ENCODE measurements at places on chromosomes 5 and 9.
A peak's percentile ranks its signal among the peaks of the same experiment; 100 is the strongest.

GRCh38 chr9:136522314-136523237 is 23.3 kb downstream of the NOTCH1 start:
- DNase-seq, result no peak

- no peak for DNase-seq
These were observed 1.9 kb upstream of the IL13 start for GRCh38 chr5:132655821-132656773.

DNA sequence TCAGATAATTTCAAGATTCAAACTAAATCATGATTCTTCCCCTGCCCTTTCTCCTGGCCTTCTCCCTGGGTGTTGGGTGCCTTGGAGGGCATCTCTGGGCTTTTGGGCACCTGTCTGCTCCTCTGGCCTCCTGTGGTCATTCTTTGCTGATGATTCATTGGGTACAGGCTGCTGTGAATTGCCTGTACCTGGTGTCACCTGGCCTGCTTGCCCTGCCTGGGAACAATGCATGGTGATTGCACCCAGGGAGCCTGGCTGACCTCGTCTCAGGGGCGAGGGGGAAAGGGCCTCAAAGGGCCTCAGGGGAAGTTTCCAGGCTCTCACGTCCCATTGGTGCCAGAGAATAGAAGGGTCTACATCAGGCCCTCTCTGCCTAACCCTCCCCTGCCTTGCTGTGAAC is 20.1 kb upstream of the CKMT2 start:
- DNase-seq, result no peak

DNA sequence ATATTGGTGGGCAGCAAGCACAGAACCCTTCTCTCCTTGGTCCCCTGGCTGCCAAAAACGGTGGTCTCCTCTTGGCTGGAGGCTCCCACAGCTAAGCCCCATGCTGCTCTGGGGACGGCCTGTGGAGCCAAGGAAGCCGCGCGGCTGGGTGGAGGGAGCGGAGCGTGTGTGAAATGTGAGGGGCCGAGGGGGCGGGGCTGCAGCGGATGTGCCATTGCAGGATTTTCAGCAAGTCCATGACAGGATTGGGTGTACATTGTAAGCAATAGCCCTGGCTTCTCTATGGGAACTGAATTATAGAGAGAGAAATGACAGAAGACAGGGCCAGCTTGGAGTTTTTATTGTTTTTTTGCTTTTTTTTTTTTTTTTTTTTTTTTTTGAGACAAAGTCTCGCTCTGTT is 336.5 kb downstream of the DIRAS2 start:
- no peak for DNase-seq

DNA sequence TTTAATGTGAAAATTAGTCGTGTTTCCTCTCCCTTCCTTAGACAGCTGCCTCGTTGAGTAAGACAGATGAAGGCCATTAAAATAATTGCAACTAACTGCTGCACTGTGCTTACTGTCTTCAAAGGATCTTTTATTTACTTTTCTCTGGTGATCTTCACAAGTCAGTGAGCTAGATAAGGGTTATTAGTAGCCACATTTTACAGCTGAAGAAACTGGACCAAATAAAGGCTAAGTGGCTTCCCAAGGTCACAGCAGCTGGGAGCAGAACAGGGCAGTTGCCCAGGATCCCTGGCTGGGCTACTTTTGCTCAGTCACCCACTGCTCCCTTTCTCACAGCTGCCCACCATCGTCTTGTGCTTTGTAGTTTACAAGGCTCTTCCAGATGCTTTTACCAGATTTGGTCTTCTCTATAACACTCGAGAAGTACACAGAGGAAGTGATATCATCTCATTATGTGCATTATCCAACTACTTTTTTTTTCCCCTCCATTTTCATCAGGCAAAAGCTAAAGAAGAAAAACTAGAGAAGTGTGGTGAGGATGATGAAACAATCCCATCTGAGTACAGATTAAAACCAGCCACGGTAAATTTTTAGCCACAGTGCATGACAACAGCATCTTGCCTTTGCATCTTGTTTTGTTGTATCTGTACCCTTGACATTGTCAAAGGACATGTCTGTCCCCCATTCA is 61.8 kb downstream of the ERAP1 start:
- DNase-seq, result no peak

DNA sequence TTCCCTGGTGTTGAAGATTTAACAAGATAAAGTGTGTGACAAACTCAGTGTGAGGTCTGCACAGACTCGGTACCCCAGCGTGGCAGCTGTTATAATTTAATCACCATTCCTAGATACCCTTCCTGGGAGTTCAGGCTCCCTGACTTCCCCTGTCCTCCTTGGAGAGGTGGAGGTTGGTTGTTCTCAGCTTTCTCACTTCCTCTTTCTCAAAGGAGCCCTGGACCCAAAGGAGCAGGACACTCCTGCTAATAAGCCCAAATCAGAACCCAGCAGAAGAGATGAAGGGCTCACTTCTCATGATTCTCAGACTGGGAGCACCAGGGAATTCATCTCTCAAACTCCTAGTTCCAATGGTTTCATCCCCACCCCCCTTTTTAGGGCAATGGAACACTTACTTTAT is 58.2 kb downstream of the GTF3C4 start:
- DNase-seq, result no peak

GRCh38 chr5:125331987-125332598 is 585.7 kb upstream of the ZNF608 start:
- DNase-seq, result no peak

- no peak for DNase-seq
These were observed 61.8 kb downstream of the C9 start for GRCh38 chr5:39302472-39302871.

DNA sequence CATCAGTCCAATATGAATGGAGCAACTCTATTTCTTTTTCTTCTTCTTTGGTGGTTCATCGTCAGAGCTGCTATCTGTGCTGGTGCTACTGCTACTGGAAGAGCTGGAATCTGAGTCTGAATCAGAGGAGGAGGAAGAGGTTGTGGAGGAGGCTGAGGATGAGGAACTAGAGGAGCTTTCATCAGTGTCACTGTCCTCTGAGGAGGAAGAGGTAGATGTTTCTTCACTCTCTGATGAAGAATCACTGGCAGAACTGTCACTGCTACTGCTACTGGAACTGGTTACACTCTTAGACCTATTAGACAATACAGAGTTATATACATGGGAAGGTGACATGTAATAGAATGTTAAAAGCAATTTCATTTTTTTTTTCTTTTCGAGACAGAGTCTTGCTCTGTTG is 27.8 kb downstream of the ZCCHC10 start:
- DNase-seq, result no peak

GRCh38 chr5:79707535-79707934 is 17.9 kb downstream of the CMYA5 start:
- DNase-seq, result no peak

DNA sequence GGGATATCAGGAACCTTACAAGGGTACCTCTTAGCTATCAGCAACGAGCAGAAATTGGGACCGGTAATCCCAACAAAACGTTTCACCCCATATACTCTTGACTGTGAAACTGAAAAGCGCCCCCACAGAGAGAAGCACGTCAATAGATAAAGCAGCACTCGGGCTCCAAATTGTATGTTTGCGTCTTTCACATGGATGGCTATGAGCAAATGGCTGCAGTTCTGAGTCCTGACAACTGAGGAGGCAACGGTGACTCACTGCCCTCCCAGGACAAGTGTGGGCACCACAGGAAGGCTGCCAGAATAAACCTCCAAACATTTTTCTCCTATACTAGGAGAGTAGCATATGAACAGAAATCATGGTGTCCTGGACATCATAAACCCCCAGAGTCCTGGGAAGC is 36.6 kb downstream of the SEMA4D start:
- DNase-seq, result no peak

DNA sequence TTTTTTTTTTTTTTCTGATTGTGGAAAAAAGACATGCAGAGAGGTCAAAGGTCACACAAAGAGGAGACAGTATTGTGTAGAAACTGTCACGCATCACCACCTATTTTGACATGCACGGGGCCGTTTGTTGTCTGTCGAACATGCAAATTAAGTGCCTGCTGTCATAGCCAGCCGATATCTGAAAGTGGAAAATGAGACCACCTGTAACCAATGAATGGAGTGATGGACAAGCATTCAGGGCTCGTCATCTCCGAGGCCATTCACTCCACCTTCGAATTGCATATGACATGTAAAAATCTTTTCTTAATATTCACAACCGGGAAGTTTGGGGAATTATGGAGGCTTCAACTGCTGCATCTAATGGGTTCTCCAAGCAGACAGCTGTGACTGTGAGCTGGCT is 512.2 kb upstream of the ADAMTS16 start:
- DNase-seq, result no peak

DNA sequence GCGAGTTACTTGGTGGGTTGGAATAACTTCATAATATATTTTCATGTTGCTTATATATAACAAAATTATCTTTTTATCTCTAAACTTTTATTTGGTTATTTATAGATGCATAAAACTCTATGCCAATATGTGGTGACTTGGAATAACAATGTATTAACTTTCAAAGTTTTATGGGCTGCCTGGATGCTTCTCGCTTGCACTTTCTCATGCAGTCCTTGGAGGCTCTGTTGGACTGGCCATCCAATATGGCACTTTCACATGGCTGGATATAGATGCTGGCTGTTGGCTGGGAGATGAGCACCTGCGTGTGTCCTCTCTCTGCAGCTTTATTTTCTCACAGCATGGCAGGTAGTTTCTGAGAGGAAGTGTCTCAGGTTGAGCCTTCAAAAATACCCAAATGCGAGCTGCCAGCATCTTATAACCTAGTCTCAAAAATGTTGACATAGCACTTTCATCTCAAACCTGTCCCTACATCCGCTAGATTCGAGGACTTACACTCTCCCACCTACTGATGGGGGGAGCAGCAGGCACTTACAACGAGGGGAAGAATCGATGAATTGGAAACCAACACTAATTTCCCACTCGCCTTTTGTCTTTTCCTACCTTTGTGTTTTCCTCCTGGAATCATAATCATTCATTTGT is 48.3 kb upstream of the SMARCA2 start:
- DNase-seq, result no peak

GRCh38 chr5:67181648-67182221 is 14.9 kb downstream of the CD180 start:
- no peak for DNase-seq

GRCh38 chr5:65774346-65774745 is 52.3 kb downstream of the NLN start:
- no peak for DNase-seq

GRCh38 chr9:127049581-127049980 is 72.9 kb downstream of the ANGPTL2 start:
- DNase-seq, result no peak

GRCh38 chr9:37295178-37295577 is 127.3 kb upstream of the GRHPR start:
- DNase-seq, result no peak

DNA sequence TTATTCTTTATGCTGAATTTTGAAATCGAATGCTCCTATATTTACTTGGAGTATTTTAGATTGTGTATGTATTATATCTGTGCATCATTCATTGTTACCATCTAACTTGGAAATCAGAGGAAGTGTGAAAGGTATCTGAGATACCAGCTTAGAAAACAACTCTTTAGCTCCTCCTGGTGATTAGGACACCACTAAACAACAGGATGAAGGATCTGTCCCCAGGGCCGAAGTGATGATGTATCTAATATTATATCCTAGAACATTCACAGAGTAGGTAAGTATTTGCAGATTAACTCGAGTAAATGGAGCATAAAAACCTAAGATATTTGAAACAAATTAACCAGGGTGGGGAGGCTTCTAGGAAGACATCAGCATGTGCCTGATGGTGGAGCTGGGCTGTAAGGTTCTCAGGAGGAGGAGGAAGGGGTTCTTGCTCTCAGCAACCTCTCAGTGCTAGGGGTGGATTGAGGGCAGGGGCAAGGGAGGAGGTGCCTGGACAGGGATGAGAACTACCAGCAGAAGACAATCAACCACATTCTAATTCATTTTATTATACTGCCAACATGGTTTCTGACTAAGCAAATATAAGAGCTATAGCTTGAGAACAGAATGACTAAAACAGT is 2.6 kb upstream of the NFIL3 start:
- DNase-seq, result peak; percentile 45

DNA sequence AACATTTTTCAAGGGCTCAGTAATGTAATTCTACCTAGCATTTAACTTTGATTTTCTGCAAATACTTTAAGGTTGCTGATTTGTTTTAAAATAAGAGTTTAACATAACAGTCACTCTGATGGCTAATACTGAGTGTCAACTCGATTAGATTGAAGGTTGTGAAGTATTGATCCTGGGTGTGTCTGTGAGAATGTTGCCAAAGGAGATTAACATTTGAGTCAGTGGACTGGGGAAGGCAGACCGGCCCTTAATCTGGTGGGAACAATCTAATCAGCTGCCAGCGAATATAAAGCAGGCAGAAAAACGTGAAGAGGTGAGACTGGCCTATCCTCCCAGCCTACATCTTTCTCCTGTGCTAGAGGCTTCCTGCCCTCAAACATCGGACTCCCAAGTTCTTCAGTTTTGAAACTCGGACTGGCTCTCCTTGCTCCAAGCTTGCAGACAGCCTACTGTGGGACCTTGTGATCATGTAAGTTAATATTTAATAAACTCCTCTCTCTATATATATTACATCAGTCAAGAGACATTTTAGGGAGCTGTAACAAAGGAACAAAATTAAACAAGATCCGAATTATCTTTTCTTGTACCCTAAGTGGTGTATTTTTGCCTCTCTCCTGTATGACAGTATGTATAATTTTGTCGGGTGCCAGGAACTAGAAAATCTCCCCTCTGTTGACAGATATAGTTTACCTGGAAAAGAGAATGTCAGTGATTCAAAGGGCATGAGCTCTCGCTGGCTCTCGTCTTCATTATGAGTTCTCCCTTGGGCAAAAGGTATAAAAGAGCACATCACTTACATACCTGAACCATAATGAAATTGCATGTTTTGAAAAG is 576.1 kb downstream of the LRRC70 start:
- DNase-seq, result no peak

GRCh38 chr9:88186495-88187110 is 48.3 kb upstream of the SPATA31C2 start:
- DNase-seq, result no peak

- DNase-seq, result no peak
These were observed 46.2 kb upstream of the FSD1L start for GRCh38 chr9:105401651-105402050.

- no peak for DNase-seq
These were observed 74.3 kb downstream of the NIPBL start for GRCh38 chr5:36950586-36951457.

DNA sequence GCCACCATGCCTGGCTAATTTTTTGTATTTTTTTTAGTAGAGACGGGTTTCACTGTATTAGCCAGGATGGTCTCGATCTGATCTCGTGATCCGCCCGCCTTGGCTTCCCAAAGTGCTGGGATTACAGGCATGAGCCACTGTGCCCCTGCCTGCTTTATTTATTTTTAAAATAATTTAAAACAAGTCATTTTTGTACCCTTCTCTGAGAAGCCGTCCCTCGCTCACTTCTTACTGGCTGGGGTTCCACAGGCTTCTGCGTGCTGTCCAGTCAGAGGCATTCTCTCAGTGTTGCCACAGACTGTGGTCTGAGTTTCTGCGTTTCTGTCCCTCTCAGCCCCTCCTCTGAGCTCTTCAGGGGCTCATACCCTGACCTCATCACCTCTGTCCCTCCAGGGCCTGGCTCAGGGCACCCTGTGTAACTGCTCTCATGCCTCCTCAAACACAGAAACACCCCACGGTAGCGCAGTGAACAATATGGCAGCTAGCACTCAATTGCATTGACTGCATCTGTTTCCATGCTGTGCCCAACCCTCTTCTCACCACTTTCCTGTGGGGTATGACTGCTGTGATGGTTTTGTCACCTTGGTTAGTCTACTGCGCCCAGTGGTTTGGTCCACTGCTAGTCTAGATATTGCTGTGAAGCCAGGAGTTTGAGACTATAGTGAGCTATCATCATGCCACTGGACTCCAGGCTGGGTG is 44.3 kb upstream of the SH3PXD2B start:
- DNase-seq, result no peak

- DNase-seq, result peak; percentile 23
These were observed 299.7 kb downstream of the IZUMO3 start for GRCh38 chr9:24245988-24246387.
